Spleen (tissue), 13 donors: ENCODE measurements at places on chromosomes 2 and 18. TPM values are rescaled to one million over a fixed set of nuclear protein-coding genes. Genes with fewer than 3 reads are reported as not detected.

GRCh38 chr2:197205585-197206215 lies 104.9 kb downstream of the ANKRD44 start:
- peaks cover 26% of the 10 kb centered on the region for H3K4me1 ChIP-seq
- H3K36me3 ChIP-seq: peaks cover 35% of the 10 kb centered on the region
- H3K4me3 ChIP-seq: no peak overlapping the region

- H3K4me3 ChIP-seq: peak overlapping the region; percentile 36
- H3K4me1 ChIP-seq: peaks cover 38% of the 10 kb centered on the region
- peak; percentile 83 for DNase-seq
- H3K27ac ChIP-seq: peak overlapping the region; percentile 76
- H3K36me3 ChIP-seq: no peaks in the 10 kb centered on the region
Measured at GRCh38 chr2:60819936-60820335, 61.4 kb upstream of the REL start.

The COL4A3 gene
- total RNA-seq: 26.4 TPM

- no peak for DNase-seq
- no peaks in the 10 kb centered on the region for H3K36me3 ChIP-seq
- H3K4me3 ChIP-seq: no peak overlapping the region
- no peak overlapping the region for H3K27ac ChIP-seq
- H3K27me3 ChIP-seq: no peaks in the 10 kb centered on the region
Measured at GRCh38 chr2:214987261-214987660, 151.2 kb downstream of the ABCA12 start.

- H3K4me1 ChIP-seq: no peaks in the 10 kb centered on the region
- no peak overlapping the region for H3K4me3 ChIP-seq
- H3K27me3 ChIP-seq: no peaks in the 10 kb centered on the region
- no peak for DNase-seq
Measured at GRCh38 chr2:121412349-121412748, 118.3 kb upstream of the RNU4ATAC start.

The CTLA4 gene
- total RNA-seq: 2.1 TPM

DNA sequence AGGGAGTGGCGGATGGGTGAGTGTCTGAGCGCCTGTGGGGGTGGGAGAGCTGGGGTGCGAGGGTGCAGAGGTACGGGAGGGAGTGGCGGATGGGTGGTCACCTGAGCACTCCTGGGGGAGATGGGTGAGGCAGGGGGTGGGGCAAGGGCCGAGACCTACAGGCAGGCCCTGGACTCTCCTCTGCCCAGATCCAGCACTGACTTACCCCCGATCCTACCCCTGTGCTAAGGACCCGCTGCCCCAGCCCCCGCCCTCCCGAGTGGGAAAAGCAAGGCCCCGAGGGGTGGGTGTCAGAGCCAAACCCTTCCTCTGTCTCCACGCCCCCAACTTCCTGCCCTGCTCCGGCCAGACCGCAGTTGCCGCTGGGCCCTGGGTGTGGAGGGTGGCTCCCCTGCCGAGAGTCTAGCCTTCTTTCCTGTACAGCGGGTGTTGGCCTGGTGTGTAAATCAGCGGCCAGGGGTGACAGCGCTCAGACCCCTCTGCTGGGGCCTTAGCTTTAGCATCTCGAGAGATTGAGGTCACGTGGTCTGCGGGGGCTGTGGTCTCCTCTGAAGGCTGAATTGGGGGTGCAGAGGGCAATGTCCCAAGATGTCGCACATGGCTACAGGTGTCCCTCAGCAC lies 12.5 kb downstream of the BOK start:
- no peak overlapping the region for H3K4me3 ChIP-seq
- H3K36me3 ChIP-seq: no peaks in the 10 kb centered on the region
- no peaks in the 10 kb centered on the region for H3K27me3 ChIP-seq
- H3K4me1 ChIP-seq: no peaks in the 10 kb centered on the region
- peak; percentile 74 for DNase-seq
- no peak overlapping the region for H3K27ac ChIP-seq

- no peak overlapping the region for H3K4me3 ChIP-seq
- H3K27ac ChIP-seq: no peak overlapping the region
- no peaks in the 10 kb centered on the region for H3K36me3 ChIP-seq
- no peaks in the 10 kb centered on the region for H3K4me1 ChIP-seq
Measured at GRCh38 chr18:44521668-44522022, 159.0 kb upstream of the SETBP1 start.

DNA sequence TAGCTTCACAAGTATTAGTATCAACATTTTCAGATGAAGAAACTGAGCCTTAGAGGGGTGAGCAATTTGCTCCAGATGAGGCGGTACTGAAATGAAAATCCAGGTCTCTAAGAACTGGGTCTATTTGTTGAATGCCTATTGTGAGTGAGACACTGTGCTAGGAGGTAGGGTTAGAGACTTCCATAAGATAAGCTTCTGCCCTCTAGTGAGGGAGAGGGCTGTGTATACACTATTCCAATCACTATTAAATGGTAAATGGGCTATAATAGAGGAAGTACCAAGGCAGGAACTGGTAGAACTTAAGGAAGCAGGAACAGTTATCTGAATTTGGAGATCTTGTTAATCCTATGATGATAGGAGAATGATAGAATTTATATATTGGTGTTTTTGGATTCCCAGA lies 23.6 kb upstream of the GLS start:
- H3K27me3 ChIP-seq: no peaks in the 10 kb centered on the region
- no peak overlapping the region for H3K4me3 ChIP-seq
- DNase-seq: no peak
- H3K4me1 ChIP-seq: peaks cover 6% of the 10 kb centered on the region
- H3K36me3 ChIP-seq: no peaks in the 10 kb centered on the region
- H3K27ac ChIP-seq: no peak overlapping the region

The ATP9B gene
- 42.4 TPM for total RNA-seq

DNA sequence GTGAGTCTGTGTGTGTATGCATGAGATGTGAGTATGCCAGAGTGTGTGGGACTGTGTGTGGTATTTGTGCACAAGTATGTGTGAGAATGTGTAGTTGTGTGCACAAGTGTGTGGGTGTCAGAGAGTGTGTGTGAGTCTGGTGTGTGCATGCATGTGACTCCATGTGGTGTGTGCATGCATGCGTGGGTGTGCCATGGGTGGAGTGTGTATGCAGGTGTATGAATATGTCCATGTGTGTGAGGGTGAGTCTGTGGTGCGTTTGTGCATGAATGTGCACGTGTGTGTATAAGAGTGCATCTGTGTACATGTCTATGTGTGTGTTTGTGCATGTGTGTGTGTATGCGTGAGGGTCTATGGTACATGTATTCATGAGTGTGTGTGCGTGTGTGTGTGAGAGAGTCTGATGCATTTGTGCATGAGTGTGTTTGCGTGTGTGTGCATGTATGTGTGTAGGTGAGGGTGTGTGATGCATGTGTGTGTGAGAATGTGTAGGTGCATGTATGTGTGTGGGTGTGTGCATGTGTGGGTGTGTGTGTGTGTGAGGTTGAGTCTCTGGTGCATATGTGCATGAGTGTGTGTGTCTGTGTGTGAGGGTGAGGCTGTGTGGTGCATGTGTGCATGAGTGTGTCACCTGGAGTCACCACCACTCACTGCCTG lies 226.8 kb downstream of the LDLRAD4 start:
- H3K4me1 ChIP-seq: peaks cover 2% of the 10 kb centered on the region
- H3K36me3 ChIP-seq: no peaks in the 10 kb centered on the region
- no peaks in the 10 kb centered on the region for H3K27me3 ChIP-seq
- no peak overlapping the region for H3K4me3 ChIP-seq

The SPATA3 gene
- not detected for total RNA-seq

DNA sequence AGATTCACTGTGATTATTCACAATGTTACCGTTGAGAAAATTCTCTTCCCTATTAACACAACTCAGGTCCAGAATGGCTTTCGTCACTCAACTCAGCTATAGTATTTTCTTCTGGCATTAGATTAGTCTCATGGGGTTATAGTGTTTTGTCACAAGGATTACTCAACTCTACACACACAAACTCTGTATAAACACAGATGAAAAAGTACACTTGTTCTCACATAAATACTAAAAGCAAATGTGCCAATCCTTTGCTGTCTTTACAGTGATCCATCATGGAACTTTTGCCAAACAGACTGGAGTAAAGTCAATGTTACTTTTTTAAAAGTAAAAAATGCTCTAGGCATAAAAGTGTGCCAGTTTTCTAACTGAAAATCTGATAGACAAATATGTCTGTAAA lies 267.6 kb downstream of the RBM43 start:
- H3K27me3 ChIP-seq: no peaks in the 10 kb centered on the region
- H3K27ac ChIP-seq: no peak overlapping the region
- H3K36me3 ChIP-seq: no peaks in the 10 kb centered on the region
- no peak for DNase-seq
- no peak overlapping the region for H3K4me3 ChIP-seq

DNA sequence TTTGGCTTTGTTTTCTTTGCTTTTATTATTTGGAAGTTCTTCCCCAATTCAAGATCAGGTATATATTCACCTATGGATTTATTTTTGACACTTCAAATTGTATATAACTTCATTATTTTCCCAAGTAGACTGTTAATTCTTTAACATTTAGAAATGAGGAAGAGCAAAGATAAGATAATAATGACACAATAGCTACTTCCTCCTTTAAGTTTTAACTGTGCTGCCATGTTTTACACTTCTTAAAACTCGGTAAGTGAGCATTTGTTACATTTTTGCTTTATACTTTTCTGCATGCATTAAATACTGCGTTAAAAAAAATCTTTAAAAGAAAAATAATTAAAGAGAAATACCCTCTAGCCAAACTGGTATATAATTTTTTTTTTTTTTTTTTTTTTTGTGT lies 32.5 kb downstream of the SLC66A3 start:
- DNase-seq: no peak
- no peaks in the 10 kb centered on the region for H3K27me3 ChIP-seq
- H3K36me3 ChIP-seq: peaks cover 79% of the 10 kb centered on the region
- H3K4me3 ChIP-seq: no peak overlapping the region

DNA sequence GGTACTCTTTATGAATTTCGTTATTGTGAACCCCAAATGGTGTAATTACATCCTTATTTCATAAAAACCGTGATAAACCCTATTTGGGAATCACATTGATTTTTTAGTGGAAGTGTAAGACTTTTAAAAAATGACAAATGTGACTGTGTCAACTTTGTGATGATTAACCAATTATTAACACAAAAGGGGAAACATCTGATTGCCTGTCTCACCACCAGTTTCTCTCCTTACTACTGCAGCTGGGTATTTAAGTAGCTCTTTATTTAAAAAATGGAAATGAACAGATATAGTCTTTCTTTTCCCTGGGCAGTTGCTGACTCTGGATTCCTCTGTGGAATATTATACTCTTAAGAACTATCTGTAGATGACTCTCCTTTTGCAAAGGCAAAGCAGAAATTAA lies 11.6 kb upstream of the RPE start:
- H3K27me3 ChIP-seq: no peaks in the 10 kb centered on the region
- H3K4me1 ChIP-seq: no peaks in the 10 kb centered on the region
- H3K27ac ChIP-seq: no peak overlapping the region
- no peak for DNase-seq
- H3K36me3 ChIP-seq: no peaks in the 10 kb centered on the region
- no peak overlapping the region for H3K4me3 ChIP-seq

DNA sequence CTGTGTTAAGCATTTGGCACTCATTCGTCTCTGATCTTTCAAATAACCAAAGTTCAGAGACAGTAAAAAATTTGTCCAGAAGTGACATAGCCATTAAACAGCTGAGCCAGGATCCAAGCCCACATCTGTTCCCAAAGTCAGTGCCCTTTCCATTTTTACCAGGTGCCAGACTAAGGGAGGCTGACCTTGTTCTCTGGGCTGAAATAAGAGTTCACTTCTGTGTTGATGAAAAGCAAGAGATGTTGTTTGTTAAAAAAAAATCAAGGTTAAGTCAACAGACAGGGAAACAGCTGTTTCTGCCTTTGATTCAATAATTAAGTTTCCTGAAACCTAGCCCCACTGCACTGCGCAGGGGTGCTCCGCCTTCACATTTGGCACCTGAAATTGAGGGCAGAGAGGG lies 117.1 kb downstream of the PRKRA start:
- no peaks in the 10 kb centered on the region for H3K4me1 ChIP-seq
- no peaks in the 10 kb centered on the region for H3K27me3 ChIP-seq
- DNase-seq: no peak
- no peaks in the 10 kb centered on the region for H3K36me3 ChIP-seq
- no peak overlapping the region for H3K4me3 ChIP-seq
- no peak overlapping the region for H3K27ac ChIP-seq

- H3K27me3 ChIP-seq: no peaks in the 10 kb centered on the region
- no peaks in the 10 kb centered on the region for H3K4me1 ChIP-seq
- no peak for DNase-seq
- H3K27ac ChIP-seq: no peak overlapping the region
- H3K36me3 ChIP-seq: no peaks in the 10 kb centered on the region
Measured at GRCh38 chr18:49949951-49950395, 136.6 kb upstream of the ACAA2 start.

GRCh38 chr2:15762449-15762848 lies 170.8 kb downstream of the DDX1 start:
- H3K36me3 ChIP-seq: no peaks in the 10 kb centered on the region
- no peak overlapping the region for H3K27ac ChIP-seq
- no peaks in the 10 kb centered on the region for H3K27me3 ChIP-seq
- no peak for DNase-seq

DNA sequence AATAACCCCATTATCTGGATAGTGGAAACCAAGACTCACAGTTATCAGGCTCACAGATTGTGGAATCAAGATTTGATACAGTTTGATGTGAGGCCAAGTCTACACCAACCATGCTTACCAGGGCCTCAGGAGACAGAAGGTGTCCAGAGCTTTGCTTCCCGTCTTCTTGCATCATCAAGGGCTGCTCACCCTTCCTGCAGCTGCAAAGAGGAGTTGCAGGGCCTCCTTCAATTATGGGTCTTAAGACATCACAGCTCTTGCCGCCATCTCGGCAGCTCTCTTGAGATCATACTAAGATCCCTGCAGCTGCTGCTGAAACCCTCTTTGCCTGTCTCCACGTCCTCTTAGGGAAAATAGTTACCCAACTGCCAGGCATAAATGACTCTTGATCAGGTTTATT lies 176.0 kb downstream of the MGAT5 start:
- H3K27me3 ChIP-seq: no peaks in the 10 kb centered on the region
- H3K27ac ChIP-seq: no peak overlapping the region
- H3K36me3 ChIP-seq: peaks cover 4% of the 10 kb centered on the region
- H3K4me1 ChIP-seq: peaks cover 4% of the 10 kb centered on the region
- no peak overlapping the region for H3K4me3 ChIP-seq

DNA sequence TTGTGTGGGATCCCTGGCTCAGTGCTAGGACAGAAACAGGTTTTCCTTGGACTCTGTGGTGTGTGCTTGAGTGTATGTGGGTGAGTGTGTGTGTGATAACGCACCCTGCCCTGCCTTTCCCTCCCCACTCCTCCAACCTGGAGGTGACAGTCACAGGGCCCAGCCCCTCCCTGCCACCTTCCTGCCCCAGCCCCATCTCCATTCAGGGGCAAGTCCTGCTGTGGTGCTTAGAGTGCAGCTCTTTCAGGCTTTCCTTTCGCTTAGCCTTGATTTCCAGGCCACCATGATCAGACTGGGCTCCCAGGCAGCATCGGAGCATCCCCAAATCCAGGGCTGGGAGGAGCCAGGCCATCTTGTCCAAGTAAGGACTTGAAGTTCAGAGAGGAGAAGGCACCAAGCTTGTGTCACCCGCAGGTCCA lies 185.2 kb downstream of the ZFP36L2 start:
- H3K27ac ChIP-seq: no peak overlapping the region
- H3K36me3 ChIP-seq: no peaks in the 10 kb centered on the region
- no peak overlapping the region for H3K4me3 ChIP-seq
- DNase-seq: peak; percentile 37
